ENCODE measurements at places on chromosomes 11 and 22.

- no peak for DNase-seq
These were observed 306.4 kb downstream of the NXPE2 start for GRCh38 chr11:114984611-114985163.

- DNase-seq = no peak
These were observed 41.0 kb upstream of the XKR3 start for GRCh38 chr22:16866167-16866566.

GRCh38 chr11:119065369-119065768, 2.2 kb upstream of the VPS11 start:
- DNase-seq = no peak

DNA sequence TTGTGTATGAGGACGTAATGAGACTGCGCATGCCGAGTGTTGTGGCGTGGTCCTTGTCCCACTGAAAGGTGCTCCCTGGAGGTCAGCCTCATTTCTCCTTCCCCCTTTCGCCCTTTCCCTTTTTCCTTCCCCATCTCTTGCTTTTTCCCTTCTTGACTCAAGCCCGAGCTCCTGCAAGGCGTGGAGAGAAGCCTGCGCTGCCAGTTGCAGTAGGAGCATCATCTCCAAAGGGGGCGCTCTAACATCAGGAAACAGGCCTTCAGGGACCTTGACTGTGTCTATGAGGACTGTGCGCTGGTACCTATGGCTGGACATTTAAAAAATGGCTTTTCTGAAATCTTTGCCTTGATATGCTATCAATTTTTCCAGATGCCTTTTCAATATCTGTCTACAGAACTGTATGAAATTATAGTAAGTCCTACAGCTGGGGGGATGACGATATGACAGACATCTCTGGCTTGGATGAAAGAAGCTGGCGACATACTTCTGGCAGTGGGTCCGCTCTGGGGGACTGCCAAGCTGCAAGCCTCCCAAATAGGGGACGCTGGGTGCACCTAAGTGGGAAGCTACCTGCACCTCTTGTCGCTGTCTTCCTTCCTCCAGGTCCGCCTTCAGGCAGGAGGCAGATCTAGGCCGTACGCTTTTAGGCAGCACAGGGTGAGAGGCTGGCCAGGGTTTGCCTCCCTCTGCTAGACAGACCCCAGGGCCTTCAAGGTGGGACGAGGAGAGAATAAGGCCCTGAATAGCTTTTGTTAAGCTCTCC, 96.5 kb downstream of the NXPE2 start:
- DNase-seq = peak; percentile 47

GRCh38 chr11:1695548-1696108, 1.4 kb upstream of the KRTAP5-6 start:
- DNase-seq = no peak

DNA sequence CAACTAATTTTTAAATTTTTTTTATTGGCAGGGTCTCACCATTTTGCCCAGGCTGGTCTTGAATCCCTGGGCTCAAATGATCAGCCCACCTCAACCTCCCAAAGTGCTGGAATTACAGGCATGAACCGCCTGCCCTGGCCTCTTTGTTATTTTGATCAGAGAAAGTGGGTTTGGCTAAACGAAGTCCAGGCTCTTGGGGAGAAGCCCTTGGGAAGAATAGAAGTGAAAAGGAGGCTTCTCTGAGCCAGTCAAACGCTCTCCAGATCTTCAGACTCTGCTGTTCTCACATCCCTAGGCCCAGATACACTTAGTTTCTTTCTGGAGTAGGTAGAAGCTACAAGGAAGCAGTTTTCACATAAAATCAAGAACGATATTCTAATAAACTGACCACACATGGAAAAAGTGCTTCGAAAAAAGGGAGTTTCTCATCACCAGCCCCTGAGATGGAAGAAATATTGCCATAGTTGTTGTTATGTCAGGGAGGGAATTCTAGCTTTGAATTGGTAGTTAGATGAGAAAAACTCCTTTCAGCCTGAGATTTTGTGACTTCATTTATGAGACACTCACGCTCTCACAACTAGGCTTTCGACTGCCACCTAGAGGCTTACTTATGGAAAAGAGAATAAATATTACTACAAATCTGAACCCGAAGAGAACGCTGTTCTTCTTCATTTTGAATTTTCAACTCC, 41.7 kb upstream of the AQP11 start:
- peak; percentile 82 for DNase-seq

DNA sequence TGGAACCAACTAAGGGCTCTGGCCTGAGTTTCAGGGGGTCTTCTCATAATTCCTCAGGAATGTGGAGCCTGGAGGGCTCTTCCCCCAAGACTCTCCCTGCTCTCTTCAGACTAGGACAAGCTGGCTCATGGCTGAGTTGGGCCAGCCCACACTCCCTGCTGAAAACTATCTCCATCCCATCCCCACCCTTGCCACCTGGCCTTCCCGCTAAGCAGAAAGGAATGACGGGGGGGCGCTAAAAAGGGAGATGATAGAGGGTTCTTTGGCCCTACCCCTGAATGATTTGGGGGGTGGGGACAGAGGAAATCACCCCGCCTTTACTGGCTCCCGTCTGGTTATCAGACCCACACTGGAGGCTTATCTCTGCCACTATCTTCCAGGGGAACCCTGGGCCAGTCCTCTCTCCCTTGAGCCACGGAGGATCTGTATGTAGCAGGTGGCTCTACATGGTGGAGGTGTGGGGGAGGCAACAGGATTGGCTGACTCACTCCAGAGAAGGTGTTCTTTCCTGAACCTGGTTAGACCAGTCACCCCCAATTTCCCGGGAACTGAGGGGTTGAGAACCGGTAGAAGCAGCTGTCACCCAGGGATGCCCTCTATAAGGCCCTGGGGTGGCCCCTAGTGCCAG, 5.7 kb downstream of the SMTN start:
- no peak for DNase-seq

DNA sequence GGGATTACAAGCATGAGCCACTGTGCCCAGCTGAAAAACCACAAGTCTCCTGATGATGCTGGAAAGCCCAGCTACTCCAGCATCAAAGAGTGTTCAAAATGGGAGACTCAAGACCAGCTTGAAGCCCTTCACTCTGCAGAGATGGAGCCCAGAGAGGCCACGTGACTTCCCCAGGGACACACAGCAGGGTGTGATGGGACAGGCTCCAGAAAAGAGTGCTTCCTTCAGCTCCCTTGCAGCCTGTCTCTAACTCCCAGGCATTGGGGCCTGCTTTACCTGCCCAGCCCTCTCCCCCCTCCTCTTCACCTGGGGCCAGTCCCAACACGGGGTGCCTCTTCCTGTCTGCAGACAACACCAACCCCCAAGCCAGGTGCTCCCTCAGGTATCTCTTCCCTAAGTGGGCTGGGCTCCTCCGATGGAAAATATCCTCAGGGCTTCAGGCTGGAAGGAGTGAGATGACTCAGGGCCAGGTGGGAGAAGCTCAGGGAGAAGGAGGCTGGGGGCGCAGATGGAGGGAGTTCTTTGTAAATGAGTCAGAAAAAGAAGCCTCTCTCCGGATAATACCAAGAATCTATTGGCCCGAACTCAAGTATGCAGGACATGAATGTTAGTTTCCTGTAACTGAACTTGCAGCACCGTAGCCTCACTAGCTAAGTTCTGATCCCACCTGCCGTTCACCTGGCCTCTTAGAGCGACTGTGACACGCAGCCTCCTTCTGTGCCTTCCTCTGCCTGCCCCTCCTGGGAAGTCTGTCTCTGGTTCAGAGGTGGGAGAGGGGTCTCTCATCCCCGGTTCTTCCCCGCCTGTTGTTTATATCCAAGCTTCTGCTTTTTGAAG, 326.6 kb downstream of the MN1 start:
- no peak for DNase-seq

- DNase-seq = no peak
These were observed 261.8 kb upstream of the MTNR1B start for GRCh38 chr11:92707665-92708064.

GRCh38 chr11:48024635-48025071, 44.3 kb downstream of the PTPRJ start:
- DNase-seq = no peak

Data from globus pallidus (tissue), 1 donor.